Stimulated activated CD4-positive, alpha-beta T cell treated with anti-CD3 and anti-CD28 coated beads, Interleukin-1b, Interleukin-23, amount 100 ng/mL, for 1 hour (primary cell): ENCODE measurements at places on chromosomes 3 and 15.

DNA sequence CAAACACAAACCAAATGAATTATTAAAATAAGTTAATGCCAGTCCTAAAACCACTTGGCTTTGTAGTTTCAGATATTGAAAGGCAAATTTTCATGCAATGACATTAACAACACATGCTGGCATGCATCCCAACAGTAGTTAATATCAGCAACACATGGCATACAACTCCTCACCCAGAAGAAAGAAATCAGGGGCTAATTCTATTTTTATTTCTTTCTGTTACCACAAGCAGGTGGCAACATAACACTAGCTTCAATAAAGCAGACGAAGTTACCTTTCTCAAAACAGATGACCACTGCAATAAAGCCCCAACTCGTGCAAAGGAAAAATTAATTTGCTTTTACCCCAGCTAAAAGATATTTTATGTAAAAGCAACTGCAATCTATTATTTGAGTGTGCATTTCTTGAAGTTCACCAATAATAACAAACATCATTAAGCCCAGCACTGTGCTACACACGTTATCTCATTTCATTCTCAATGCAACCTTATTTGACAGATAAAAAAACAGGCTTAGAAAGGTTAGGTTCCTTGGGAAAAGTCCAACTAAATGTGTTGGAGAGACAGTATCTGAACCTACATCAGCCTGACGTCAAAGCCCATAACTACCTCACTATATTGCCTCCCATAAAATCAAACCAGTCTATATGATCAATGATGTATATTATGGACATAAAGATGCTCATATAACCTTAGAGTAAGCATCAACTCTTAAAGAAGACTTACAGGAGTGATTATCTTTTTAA is 2.8 kb downstream of the TOP2B start:
- DNase-seq, result no peak

- no peak for DNase-seq
Observed at GRCh38 chr3:124851136-124851535, 36.0 kb downstream of the ITGB5 start.

DNA sequence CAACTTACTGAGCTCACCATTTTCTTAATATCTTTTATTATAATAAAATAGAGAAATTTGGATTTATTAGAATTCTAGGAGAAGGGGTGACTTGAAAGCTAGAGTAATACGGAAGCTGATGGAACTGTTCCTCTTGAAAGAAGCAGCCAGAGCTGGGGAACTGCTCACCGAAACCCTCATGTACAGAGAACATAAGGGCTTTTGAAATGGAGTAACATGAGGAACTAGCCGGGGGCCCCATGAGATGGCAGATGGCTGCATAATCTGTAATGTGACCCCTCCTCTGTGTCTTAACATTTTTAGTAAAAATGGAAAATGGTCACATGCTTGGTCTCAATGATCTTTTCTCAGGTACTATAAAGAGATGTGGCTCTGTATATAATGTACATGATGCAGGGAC is 15.7 kb upstream of the DYNC1LI1 start:
- no peak for DNase-seq

- DNase-seq, result no peak
Observed at GRCh38 chr3:78738833-78739232, 1029.0 kb downstream of the ROBO1 start.

DNA sequence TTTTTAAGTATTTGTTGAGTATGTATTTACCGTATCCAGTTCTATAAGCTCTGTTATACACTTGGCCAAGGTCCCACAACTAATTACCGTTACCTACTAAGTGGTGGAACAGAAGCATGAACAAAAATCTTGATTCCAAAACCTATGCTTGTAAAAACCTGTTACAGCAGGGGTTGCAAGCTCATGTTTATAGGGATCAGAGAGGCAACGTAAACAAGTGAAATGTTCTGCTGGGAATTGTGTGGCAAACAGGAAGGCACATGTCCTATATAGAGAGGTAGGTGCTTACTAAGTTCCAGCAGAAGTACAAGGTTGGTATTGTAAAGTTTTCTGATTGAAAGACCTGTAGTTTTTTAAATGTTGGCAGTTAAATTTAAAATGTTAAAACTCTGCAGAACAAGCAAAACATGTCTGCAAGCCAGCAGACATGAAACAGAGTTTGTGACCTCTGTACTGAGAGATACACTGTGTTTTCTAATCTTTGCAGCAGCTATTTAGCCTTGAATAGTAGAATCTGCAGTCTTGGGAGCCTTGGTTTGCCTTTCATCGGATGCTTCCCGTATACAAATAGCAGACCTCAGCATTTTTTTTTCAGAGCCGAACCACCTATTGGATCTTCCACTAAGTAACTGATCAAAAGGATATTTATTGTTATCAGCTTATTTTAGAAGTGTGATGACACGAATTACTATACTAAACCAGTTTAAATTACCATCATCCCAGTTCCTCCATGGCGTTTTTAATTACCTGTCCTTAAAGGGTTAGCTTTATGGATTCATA is 11.4 kb downstream of the IREB2 start:
- no peak for DNase-seq
